ENCODE measurements at places on chromosomes 16 and 17.

GRCh38 chr17:50551433-50551815 lies 4.5 kb downstream of the SPATA20 start:
- no peak for DNase-seq

- peak; percentile 62 for DNase-seq
These were observed 4.1 kb upstream of the C1QTNF1 start for GRCh38 chr17:79019632-79020584.

- DNase-seq, result no peak
These were observed 387.3 kb upstream of the XYLT1 start for GRCh38 chr16:17858061-17858460.

DNA sequence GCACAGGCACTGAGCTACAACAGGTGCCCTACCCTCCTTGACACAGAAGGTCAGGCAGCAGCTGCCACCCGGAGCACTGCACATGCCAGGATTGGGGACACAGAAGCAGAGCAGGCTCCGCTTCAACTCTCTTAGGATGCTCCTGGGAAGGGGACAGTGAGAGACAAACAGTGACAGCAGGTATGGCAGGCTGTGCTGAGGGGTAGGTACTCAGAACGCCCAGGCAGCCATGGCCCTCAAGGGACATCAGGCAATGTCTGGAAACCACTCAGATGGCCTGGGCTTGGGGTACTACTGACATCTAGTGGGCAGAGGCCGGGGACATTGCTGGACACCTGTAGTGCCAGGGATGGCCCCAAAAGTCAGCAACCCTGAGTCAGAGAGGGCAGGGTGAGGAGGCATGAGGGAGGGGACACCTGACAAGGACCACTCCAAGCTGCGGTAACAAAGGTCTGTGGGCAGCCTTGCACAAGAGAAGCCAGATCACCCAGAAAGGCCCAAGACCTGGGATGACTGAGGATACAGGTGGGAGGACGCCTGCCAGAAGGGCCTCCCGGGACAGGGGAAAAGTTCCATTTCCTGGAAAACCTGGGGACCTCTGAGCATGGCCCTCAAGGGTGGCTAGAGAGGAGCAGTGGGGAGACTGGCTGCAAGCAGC lies 21.2 kb downstream of the PEMT start:
- DNase-seq, result peak; percentile 18

GRCh38 chr16:82331397-82331796 lies 161.4 kb upstream of the MPHOSPH6 start:
- no peak for DNase-seq

- no peak for DNase-seq
These were observed 70.7 kb upstream of the DNAJA2 start for GRCh38 chr16:47043970-47044684.

DNA sequence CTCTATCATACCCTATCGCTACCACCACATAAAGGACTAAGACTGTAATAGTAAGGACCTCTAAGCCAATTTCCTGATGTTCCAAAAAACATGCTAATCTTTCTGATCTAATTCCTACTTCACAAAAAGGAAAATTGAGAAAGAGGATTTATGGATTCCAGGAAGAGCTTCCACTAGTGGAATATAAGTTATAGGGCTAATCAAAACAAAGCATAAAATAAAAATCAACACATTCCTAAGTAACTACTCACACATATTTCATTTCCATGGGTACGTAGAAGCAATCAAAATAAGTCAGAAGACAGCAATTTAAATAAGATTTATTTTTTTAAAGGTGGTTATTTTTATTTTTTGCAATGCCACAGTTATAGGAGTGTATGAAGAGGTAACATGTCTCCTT lies 12.4 kb downstream of the CCDC43 start:
- DNase-seq, result no peak

DNA sequence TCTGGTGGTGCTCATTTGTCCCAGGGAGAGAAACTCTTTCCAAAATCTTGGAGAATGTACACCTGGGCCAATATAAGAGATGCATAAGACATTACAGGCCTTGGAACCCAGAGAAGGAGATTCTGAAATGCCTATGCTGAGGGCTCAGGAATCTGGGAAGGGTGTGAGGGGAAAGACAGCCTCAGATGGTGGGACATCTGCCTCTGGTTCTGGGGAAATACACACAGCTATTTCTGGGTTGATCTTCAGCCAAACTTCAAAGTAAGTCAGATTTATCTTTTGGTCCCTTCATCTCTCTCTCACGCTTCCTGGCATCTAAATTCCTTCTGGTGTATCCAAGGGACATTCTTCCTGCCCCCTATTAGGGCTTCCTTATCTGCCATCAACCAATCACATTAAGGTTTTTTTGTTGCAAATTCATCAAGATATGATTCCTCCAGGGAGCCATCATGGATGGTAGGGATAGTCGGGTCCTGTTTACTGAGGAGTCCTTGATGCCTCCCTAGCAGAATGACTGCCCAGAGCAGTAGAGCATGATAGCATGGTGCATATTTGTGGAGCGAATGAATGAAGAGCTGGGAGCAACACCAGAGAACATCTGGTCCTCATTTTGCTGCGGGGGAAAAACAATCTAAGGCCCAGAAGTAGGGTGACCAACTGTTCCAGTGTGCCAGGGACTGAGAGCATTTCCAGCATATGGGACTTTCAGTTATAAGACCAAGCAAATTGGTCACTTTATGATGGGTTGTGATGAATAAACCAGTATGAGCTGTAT lies 35.7 kb upstream of the DYNLL2 start:
- DNase-seq, result no peak

- DNase-seq, result no peak
These were observed 245 bp upstream of the RNF227 start for GRCh38 chr17:7916385-7916682.

GRCh38 chr16:27880287-27880686 lies 183.2 kb downstream of the GSG1L start:
- DNase-seq, result no peak

DNA sequence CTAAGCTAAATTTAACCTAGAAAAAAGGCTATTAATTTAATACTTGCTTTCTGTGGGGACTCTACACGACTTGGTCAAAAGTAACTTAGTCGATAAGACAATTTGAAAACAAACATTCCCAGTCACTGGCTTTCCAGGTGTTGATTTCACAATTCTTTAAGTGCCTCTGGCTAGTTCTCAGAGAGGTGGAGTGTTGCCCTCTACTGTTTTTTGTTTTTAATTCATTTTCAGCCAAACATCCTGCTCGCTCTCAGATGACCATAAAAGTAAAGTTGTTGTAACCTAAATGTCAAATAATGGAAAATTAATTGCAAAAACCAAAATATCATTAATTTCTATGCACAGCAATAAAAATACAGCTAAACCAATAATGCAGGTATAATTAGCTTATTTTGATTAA lies 107.1 kb downstream of the MYO1D start:
- DNase-seq, result no peak

GRCh38 chr17:42414704-42415409 lies 8.2 kb downstream of the CAVIN1 start:
- DNase-seq, result no peak

DNA sequence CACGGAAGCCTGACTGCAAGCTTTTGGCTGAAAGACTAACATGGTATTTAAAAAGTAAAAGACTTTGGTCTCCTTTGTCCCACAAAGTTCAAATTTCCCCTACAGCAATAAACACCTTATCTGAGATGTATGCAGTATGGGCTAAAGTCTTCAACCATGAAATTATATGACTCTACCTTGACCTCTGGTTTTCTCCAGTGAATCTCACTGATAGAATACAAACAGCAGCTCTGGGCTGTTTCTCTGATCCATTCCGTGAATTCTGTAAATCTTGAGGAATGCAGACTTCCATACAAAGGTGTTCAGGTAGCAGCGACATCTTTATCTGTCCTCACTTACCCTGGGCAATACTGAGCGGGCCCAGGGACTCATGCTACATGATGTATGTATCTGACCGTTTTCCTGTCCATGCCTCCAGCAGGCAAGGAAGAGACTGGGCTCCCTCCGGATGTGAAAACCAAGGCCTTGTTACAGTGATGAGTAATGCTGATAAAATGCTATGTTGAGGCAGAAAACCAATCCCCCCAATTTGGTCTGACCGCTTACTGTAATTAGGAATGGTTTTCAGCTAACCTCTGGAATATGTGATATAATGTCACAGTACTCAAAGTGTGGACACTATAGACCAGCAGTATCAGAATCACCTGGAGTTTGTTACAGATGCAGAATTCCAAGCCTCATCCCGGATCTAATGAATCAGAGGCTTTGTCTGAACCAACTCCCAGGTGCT lies 589.8 kb downstream of the HS3ST4 start:
- no peak for DNase-seq

DNA sequence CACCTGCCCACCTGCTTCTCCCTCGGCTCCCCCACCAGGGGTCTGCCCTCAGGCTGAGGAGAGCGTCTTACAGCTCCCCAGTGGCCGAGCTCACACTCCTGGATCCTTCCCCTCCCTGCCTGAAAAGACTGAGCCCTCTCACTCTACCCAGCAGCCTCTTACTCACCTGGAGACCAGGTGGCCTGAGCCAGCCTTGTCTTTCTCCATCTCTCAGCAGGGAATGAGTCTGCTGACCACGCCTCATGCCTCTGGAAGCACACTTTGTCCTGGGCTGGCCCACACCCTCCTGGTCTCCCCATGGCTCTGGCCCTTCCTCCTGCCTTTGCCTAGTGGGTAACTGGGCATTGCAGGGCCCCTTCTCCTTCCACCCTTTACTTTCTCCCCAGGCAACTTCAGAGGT lies 177.2 kb downstream of the ENGASE start:
- DNase-seq, result no peak

DNA sequence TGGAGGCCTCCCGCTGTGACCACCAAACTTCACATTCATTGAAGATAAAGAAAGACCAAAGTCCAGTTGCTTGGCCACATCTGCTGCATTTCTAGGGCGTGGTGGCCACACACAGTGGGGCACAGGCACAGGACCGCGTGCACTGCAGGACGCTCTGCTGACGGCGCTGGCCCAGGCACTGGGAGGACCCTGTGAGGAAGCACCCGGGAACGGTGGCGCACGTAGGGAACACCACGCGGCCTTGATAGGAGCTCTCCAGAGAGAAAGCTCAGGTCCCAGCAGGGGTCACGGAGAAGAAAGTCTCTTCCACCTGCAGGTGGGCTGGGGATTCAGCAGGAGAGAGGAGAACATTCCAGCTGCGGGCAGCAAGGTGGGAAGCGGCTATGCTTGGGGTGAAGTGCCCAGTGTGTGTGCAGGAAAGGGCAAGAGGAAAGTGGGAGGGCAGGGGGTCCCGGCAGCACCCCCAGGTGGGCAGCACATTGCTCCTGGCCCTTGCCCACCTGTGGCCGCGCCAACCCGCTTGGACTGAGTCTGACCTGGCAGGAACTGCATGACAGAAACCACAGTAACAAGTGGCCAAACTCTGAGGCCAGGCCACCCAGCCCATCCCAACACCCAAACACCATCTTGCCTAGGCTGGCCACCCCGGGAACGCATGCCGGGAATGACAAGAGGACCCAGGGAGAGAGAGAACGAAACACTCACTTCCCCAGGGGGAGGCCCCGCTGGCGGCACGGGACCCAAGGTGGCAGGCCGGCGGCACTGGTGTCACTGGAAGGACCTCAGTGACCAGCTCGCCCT lies 32.8 kb downstream of the TBC1D16 start:
- DNase-seq, result no peak

- DNase-seq, result no peak
These were observed 108.4 kb downstream of the CDH13 start for GRCh38 chr16:82735186-82735585.

DNA sequence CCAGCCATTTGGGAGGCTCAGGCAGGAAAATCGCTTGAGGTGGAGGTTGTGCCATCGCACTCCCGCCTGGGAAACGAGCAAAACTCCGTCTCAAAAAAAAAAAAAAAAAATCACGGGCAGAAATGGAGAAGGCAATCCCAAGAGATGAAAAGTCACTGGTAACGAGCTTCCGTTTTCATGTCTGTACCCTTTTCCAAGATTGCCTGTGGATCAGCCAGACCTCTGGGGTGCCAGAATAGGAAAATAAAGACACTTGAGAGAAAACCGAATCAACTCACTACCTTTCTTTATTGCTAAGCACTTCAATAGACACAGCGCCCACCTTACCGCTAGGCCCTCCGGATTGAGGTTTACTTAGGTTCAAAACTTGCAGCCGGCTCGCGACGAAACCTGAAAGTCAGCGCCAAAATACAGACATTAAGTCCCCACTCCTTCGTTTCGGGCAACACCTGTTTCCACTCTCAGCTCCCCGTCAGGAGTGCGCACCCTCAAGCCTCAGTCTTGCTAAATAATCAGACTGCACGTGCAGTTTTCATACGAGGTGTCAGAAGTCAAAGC lies 970 bp upstream of the TRAF7 start:
- DNase-seq, result no peak

- no peak for DNase-seq
These were observed 4.3 kb upstream of the RANGRF start for GRCh38 chr17:8284126-8284525.

- no peak for DNase-seq
These were observed 5.2 kb downstream of the PALB2 start for GRCh38 chr16:23635958-23636357.

DNA sequence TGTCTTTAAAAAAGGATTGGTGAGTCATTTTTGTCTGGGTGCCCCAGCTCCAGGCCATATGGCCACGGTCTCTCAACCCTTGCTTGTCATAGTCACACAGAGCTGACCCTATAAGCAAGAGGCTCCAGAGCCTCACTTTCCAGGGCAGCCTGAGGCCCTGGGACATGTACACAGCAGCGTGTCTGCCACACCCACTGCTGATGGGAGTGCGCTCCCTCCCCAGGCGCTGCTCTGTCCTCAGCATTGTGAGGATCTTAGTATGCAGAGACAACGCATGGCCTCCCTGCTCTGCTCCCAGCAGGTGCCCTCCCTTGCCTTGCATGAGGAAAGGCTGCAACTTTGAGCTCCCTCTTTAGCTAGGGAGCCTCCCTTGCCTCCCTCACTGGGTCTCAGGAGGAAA lies 80.8 kb upstream of the CRHR1 start:
- DNase-seq, result no peak

DNA sequence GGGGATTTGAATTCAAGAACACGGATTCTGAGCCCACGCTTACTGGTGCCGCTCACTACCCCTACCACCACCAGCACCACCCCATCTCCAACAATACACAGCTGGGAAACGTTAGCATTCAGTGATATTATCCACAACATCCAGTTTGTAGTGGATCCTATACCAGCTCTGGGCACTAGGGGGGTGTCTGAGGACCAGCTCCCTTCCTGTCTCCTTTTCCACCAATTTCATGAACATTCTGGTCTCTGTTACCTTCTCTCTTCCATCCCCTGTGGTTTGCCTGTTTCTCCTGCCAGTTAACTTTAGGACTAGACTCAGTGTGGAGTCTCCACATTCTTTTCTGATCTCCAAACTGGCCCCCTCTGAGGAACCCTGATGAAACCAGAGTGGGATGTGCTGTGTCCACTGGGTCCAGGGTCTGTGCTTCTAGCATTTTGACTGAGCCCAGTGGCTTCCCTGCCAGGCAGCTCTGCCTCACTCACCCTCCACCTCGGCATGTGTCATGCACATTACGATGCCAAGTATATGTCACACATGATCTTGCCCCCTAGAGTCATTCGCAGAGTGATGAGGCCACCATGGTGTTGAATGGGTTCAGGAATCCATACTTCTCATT lies 187.0 kb upstream of the CDH13 start:
- no peak for DNase-seq

GRCh38 chr16:65118871-65119270 lies 3.0 kb downstream of the CDH11 start:
- no peak for DNase-seq

- DNase-seq, result no peak
These were observed 9.6 kb upstream of the WNT9B start for GRCh38 chr17:46841561-46842379.
